Posterior cingulate gyrus (tissue), 11 donors: ENCODE measurements at places on chromosomes 7 and 10.

DNA sequence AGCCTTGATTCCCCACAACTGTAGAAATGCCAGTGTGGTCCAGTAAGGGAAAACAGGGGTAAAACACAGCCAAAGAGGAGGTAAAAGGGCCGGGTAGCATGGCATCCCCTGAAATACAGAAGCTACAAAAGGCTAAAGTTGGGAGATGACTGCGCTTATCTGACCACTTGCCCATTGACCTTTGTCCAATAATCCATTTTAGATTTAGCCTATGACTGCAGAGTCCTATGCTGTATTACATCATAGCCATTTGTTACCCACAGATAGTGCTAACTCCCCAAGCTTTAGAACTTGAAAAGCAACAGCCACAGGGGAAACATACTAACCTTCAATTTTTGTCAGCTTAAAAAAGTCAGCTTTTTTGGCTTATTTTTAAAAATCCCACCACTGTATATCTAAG is 26.2 kb downstream of the MTPN start:
- DNase-seq = no peak

- DNase-seq = peak; percentile 24
Measured at GRCh38 chr7:100891568-100892247, 2.2 kb upstream of the UFSP1 start.

- no peak for DNase-seq
Measured at GRCh38 chr10:75693489-75693888, 262.1 kb downstream of the LRMDA start.

DNA sequence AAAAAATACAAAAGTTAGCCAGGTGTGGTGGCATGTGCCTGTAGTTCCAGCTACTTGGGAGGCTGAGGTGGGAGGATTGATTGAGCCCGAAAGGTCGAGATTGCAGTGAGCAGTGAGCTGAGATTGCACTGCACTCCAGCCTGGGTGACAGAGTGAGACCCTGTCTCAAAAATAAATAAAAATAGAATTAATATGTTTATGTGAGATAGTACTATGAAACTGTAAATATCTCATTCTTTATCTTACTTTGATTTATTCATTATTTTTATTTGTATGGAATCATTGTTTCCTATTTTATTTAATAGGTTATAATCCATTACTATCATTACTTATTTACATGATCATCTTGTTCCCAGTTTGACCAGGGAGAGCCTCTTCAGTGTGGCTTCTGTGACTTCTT is 41.0 kb upstream of the STRIP2 start:
- no peak for DNase-seq

GRCh38 chr10:96137567-96137966 is 7.5 kb downstream of the ZNF518A start:
- DNase-seq = no peak

GRCh38 chr7:72249106-72249505 is 163.0 kb downstream of the CALN1 start:
- no peak for DNase-seq

GRCh38 chr7:126972571-126972970 is 280.2 kb downstream of the GRM8 start:
- DNase-seq = no peak

- DNase-seq = no peak
Measured at GRCh38 chr10:21524131-21524525, 1.4 kb downstream of the SKIDA1 start.

DNA sequence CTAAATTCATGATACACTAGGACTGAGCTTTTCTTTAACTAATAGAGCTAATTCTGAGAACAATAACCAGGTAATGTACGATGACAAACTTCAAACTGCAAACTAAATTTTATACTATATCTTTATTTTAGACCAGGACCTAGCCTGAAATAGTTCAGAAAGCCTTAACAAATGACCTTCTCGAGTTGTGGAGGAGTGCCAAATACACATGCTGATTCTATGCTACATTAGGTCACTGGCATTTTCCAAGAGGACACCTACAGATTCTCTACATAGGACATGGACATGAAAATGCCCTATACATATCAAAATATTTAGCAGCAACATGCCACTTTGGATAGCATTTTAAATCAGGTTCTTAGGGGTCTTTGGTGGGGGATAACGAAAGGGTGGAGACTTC is 44.0 kb upstream of the LRRTM3 start:
- no peak for DNase-seq

GRCh38 chr10:75013522-75013921 is 97.9 kb upstream of the SAMD8 start:
- no peak for DNase-seq

DNA sequence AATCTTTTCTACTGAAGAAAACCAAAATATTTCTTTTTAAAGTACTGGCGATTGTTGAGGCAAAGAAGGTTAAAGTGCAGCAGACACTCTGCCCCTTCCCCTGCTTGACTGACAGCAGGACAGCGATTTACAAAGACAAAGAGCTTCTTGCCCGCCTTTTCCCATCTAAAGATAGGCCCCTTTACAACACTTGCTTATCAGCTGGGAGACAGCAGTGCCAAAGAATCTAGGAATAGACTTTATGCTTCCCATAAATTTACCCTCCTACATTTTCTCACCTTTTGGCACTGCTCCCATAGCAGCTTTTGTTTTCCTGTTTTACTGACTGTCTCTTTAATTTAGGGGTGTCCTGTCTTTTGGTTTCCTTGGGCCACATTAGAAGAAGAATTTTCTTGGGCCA is 824.1 kb downstream of the CCSER2 start:
- DNase-seq = no peak

GRCh38 chr10:48590945-48591344 is 13.9 kb downstream of the ARHGAP22 start:
- no peak for DNase-seq
